ENCODE measurements at places on chromosomes 5 and 9.

DNA sequence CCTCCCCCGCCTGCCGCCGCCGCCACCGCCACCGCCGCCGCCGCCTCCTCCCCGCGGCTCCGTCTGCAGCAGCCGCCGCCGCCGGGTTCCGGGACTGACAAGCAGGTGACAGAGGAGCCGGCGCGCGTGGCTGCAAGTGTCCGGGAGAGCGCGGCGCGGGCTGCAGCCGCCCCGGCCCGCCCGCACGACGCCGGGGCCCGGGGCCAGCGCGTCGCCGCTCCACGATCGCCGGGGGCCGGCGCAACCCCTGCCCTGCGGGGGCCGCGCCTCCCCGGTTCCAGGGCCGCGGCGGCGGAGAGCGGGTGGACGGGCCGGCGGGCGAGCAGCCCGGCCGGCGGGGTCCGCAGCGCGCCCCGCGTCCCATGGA is 343 bp downstream of the LMX1B start:
- no peak for DNase-seq

DNA sequence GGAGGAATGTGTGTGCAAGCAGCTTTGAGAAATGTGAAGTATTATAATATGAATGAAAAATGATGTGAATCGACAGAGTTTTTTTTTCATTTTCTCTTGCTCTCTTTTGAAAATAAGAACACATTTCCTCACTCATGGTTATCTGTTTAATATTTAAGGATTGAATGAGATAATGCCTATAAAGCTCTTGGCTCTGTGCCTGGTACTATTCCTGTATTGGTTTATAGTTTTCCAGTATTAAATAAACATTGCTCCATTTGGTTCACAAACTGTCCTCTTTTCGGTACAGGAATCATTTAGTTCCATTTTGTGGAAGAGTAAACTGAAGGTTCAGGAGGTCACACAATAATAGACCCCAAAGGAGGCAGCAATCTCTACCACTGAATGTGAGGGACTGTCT is 1185.5 kb upstream of the WWC1 start:
- no peak for DNase-seq

- no peak for DNase-seq
These were observed 82.1 kb downstream of the CCDC192 start for GRCh38 chr5:127785098-127785927.

DNA sequence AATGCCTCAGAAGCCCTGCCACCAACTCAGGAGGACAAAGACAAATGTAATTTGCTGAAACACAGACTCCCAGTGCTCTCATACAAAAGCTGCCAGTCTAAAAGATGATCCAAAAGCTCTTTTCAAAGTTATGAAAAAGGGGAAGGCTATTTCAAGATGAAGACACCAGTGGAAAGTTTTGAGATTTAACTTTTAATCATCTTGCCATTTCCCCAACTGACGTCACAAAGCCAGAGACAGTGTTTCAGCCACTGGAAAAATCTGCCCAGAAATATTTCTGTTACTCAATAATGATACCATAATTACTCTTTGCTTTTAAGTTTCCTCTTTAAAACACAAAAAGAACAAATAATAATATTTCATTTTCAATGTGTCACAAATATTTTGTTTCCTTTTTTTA is 20.9 kb downstream of the ENG start:
- no peak for DNase-seq

DNA sequence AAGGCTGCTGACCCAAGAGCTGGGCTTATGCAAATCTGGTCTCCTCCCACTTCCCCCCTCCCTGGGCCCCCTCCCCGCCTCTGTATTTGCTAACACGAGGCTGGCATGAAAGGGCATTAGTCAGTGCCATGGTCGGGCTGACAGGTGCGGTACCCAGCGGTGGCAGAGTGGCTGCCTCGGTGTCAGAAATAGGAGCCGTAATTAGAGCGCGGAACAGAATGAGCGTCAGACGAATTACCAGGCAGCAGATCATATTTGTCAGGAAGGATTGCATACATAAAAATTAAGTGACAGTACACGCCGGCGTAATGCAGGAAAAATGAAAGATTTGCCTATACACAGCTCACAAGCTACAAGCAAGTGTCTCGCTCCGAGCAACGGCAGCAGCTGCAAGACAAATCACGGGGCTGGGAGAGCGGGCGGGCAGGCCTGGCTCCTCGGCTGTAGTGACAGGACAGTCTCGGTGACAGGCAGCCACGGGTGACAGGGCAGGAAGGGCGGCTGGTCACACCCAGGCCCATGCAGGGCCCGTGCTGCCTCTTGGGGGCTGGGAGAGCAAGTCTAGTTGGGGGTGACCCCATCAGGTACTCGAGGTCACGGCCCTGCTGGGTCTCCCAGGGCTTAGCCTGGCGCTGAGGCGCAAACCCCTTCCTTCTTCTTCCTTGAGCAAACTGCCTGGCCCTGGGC is 72.4 kb downstream of the NEK6 start:
- no peak for DNase-seq

DNA sequence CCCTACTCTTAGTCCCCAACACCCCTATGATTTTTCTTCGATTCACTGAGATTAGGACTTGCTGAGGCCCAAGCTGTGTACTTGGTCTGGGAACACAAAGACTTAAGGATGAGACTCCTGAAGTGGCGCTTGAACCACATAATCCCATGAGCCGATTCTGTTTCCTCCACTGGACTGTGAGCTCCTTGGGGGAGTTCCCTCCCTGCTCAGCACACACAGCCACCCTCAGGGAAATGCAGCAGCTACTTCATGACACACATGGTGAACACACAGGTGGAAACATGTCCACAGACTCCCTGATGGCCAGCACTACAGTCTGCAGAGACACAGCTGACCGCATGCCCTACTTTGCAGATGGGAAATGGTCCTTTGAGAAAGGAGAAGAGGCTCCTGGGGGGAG is 101.1 kb downstream of the C5orf15 start:
- no peak for DNase-seq

DNA sequence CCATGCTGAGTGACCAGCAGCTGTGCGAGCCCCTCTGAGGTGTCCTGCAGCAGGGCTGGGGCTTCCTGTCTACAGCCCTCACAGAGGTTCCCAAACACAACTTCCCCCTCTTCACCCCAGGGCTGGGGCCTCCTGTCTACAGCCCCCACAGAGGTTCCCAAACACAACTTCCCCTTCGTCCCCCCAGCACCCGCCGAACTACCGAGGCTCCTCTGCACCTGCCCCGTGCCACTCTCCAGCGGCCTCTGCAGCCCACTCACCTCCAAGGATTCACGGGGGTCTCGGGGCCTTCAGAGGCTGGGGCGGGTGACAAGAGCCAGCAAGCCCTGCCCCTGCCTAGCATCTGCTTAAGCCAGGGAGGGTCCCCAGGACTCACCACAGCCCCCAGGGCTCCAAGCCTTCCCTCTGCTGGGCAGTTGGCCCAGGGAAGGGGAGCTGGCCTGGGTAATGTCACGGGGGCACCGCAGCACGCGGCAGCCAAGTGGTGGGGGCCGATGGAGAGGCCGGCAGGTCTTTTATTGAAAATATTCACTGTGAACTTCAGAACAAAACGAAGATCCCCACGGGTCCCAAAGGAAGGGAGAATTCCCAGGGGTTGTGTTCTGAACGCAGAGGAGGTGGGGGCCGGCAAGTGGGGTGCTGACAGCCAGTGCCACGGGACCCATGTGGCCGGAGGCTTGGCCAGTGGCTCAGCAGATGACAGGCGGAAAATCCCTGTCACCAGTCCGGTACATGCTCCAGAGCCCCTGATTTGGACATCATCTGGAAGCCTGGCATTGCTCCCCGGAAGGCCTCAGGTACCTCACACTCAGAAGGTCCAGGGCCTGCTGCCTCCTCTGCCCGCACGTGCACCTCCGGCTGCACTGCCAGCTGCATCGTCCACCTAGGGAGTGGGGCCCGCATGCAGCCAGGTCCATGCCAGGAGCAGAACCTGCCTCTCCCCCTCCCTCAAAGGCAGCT is 125.3 kb downstream of the ADAMTS2 start:
- DNase-seq: no peak

GRCh38 chr9:36492865-36493264 is 79.8 kb upstream of the MELK start:
- DNase-seq: no peak

DNA sequence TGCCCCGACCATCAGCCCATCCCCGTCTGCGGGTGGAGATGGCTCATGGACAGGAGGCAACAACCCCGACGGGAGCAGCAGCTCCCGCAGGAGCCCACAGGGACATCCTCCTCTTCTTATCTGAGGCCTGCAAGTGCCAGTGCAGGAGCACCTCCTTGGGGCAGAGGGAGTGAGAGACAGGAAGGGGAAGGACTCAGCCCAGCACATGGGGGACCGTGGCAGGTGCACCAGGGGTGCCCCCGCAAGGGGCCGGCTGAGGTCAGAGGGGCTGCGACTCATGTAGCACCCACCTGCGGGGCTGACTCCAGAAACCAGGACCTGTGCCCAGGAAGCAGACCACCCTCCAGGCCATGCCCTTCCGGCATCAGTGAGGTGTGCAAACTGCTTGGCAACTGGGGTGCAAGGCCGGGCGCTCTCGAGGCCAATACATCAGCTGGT is 259.8 kb upstream of the ADAMTS16 start:
- no peak for DNase-seq

DNA sequence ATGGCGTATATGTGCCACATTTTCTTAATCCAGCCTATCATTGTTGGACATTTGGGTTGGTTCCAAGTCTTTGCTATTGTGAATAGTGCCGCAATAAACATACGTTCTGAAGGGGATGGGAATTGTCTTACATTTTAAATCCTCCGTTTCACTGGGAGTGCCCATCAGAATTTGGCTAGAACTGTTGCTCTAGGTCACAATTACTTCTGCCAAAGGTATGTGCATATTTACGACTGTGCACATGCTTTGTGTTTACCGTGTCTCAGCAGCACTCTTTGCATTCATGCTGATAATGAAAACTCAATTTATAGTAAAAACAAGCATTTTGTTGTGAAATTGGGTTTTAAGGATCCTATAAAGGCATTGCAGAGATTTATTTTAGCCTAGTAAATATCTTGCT is 151.9 kb upstream of the ZNF618 start:
- DNase-seq: no peak
